ENCODE measurements at places on chromosomes 4 and X.

GRCh38 chr4:87718217-87718835, 68.2 kb downstream of the DMP1 start:
- DNase-seq, result no peak

GRCh38 chrX:16914058-16914457, 32.4 kb upstream of the REPS2 start:
- no peak for DNase-seq

DNA sequence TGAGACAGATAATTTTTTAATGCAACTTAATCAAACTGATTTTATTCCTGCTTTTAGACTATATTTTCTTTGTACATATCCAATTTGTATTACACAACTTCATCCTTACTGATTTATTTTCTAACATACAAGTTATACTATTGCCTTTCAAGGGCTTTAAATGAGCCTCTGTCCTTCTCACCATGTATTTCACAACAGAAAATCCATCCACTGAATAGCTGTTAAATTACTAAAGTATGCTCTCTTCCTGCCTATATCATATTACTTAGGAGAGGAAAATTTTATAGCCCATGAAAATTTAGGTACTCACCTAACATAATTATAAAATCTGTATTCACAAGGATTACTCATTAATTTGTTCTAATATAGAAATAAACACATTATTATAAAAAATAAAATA, 528.6 kb downstream of the ANKRD50 start:
- DNase-seq, result no peak

DNA sequence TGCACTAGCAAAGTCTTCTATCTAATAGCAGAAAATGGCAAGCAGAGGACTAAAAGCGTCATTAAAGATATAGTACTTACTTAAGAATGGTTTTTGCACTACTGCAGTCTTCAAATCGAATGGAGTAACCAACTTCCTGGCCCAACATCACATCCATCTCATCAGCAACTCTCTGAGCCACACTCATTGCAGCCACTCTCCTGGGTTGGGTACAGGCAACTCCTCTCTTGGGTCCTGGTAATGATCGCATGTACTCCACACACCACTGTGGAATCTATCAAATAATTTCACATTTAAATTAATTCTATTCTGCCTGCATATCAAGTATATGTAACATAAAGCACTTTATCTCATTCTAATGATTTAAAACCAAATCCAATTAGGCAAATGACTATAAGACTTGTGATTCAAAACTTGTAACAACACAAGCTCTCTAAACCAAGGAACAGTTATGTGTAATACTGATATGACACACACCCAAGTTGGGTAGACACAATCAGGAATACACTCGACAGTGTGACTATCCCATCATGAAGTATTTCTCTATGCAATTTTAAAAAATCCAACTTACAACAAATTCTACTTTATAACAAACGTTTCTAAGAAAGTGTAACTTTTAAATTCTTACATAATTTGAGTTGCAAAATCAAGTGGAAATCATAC, 13.6 kb downstream of the DHX15 start:
- no peak for DNase-seq

DNA sequence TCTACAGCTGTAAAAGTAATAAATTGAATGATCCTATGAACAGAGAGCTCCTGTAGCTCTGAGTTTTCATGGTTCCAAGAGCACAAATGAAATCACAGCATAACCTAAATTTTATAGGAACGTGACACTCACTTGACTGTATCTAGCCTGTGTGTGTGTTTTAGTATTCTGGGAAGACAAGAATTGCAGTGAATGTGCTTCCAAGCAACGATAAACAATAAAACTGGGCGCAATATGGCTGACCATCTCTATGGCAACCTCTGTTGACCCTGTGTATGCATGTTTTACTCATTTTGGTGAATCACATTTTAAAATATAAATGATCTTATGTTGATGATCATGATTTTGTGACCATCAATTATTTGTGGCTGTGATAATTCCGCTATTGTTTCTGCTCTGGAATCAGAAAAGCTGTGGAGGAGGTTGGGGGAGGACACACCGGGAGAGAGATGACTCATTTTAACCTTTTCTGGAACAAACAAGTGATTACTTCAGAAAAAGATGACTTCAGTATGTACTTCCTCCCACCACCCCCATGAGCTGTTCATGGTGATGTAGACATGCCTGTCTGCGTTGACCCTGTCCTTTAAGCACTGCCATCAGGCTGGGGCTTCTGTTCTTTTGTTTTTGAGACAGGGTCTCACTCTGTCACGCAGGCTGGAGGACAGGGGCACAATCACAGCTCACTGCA, 31.8 kb downstream of the USP11 start:
- no peak for DNase-seq

- DNase-seq, result no peak
Measured at GRCh38 chrX:38055170-38055847, 49.0 kb downstream of the SYTL5 start.

- DNase-seq, result no peak
Measured at GRCh38 chr4:86924811-86925210, 10.0 kb upstream of the AFF1 start.

- DNase-seq, result no peak
Measured at GRCh38 chr4:148344941-148345340, 97.3 kb downstream of the NR3C2 start.

DNA sequence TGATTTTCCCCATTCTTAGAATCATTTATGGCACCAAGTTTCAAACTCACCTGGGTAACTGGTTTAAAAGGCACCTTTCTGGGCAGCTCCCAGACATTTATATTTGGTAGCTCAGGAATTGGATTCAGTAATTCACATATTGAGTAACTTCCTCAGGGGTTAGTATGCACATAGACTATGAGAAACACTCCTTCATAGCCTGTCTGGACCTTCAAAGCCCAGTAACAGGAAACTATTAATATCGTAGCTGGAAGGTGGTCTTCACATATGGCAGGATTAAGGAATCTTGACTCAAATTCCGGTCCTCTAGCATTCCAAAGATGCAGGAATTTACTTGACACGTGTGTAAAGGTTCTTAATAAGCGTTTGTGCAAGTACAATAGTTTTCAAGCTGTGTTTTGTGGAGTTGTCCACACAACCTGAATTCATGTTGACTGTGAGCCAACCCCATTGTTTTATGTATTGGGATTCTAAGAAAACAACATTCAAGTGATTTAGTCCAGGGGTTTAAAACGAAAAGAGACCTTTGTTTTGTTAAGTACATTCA, 78.4 kb downstream of the PLS3 start:
- no peak for DNase-seq

- no peak for DNase-seq
Measured at GRCh38 chr4:107862658-107863057, 37.9 kb downstream of the SGMS2 start.

DNA sequence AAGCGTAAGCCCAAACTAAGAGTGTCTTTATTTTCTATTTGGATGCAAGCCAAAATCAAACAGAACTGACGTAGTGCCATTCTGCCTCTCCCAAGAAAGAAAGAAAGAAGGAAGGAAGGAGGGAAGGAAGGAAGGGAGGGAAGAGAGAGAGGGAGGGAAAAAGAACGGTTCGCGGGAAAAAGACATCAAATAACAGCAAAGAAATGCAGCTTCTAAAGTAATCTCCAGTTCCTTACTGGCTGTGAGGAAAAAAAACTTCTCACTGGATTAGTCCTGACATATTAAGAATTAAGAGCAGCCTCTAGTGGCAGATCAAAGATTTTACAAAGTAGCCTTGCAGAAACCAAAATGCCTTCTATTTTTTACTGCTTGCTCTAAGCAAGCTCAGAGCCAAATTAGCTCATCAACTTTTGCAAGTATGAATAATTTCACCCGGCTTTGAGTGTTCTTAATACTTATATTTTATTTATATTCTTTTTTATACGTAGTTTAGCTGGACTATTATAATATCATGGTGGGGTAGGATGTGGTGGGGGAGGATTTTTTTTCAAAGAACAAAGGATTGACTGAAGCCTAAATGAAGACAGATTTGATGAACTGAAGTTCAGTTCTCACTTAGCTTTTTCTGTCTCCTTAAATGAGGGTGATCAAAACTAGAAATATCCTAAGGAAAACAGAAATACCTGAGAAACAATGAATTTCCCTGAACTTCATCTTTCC, 36.6 kb downstream of the PITX2 start:
- DNase-seq, result no peak

GRCh38 chrX:14616836-14617235, 87.5 kb downstream of the GLRA2 start:
- no peak for DNase-seq

GRCh38 chr4:47646372-47646771, 161.3 kb downstream of the ATP10D start:
- no peak for DNase-seq
